LHCN-M2 (cell line): ENCODE measurements at places on chromosomes 4 and X. TPM values are rescaled to one million over a fixed set of nuclear protein-coding genes. Genes with fewer than 3 reads are reported as not detected.
A peak's percentile ranks its signal among the peaks of the same experiment; 100 is the strongest.

DNA sequence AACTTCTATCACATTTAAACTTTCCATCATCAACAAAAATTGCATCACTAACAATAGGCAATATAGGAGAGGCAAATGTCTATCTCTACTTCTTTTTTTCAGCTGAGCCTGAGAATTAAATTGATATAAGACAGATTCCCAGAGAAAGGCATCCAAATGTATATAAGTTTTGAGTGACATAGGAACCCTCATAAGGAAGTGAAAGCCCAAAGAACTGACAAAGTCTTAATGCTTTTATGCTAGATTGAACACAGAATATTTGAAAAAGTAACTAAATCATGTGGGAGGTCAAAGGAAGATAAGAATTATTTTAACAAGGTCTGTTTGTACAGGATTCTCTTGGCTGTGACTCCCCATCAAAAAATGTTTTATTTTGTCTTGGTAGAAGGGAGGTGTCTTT is 714.9 kb downstream of the GRXCR1 start:
- no peak for DNase-seq

- no peak for DNase-seq
Observed at GRCh38 chr4:183905593-183906488, 734 bp downstream of the STOX2 start.

DNA sequence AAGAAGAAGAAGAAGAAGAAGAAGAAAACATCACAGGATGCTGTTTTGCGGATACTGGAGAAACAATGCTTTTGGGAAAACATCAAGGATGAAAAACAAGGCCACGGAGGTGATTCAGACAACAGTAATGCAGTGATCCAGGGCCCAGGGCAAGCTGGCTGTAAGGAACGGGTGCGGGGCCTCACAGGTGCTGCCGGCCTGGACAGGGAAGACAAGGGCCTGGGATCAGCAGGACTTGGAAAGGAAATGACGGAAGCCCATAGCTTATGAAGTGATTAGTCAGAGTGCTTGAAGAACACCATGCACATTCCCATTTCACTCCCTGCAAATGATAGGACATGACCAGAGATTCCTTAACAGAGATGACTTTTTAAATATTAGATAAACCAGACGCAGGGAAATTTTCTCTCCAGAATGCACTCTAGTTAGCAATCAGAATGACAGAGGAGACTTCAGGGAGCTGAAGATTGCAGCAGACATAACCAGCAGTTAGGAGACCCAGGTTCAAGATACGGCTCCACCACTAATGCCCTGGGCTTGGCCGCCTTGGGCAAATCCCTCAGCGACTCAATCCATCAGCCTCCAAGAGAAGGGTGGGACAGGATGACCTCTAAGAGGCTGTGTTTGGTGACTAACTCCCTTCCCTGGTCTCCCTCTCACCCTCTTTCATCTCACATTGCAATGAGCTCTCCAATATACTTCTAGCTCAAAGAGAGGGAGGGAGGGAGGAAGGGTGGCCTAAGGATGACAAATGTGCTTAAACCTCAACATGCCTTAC is 54.1 kb downstream of the APBB2 start:
- peak; percentile 98 for DNase-seq

Gene SLC26A1
- total RNA-seq = not detected in 2 replicates

GRCh38 chrX:136627409-136627808 is 20.5 kb upstream of the CD40LG start:
- DNase-seq = no peak

DNA sequence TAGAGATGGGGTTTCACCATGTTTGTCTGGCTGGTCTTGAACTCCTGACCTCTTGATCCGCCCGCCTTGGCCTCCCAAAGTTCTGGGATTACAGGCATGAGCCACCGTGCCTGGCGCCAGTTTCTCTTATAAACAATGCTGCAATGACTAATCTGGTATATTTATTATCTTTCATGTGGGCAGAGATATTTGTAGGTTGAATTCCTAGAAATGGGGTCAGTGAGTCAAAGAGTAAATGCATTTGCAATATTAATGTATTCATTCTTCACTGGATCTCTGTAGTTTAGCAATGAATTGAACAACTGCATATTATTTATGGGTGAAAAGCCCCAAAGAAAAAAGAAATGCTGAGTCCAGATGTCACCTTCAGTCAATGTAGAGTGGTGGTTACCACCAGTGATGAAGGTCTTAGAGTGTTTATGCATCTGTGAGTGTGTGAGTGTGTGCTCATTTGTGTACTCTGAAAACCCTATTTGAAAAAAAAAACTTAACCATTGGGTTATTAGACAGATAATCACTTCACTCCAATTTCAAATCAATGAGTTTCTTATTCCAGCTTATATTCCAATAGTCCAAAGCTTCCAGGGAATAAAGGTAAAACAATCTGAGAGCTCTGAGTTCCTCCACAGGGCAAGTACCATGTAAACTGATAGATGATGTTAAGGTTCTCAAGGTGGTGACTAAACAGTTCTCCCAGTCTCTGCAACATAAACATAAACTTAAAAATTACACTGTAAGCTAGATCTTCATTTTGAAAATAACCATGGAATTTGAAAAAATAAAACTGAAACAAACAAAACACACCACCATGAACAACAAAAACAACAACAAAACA is 22.6 kb upstream of the CD38 start:
- DNase-seq = peak; percentile 84

- DNase-seq = no peak
Observed at GRCh38 chrX:25851141-25851540, 287.0 kb upstream of the MAGEB18 start.

DNA sequence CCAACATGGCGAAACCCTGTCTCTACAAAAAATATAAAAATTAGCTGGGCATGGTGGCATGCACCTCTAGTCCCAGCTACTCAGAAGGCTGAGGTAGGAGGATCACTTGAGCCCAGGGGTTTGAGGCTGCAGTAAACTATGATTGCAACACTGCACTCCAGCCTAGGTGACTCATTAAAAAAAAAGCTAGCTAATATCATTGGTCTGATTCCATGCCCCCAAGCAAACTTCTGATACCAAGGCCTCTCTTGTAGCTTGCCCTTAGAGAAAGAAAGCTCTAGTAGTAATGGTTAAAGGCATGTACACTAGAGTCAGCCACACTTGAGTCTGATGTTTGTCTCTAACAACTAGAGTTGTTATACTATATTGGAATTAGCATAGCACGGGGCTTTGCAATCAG is 32.6 kb upstream of the PHF8 start:
- DNase-seq = peak; percentile 14

Gene ZMAT1
- total RNA-seq = 0.06 and 0.11 TPM in 2 replicates

- DNase-seq = no peak
Observed at GRCh38 chr4:80578001-80578400, 242.5 kb downstream of the CFAP299 start.

- no peak for DNase-seq
Observed at GRCh38 chr4:164011791-164012190, 517.3 kb downstream of the TMA16 start.

DNA sequence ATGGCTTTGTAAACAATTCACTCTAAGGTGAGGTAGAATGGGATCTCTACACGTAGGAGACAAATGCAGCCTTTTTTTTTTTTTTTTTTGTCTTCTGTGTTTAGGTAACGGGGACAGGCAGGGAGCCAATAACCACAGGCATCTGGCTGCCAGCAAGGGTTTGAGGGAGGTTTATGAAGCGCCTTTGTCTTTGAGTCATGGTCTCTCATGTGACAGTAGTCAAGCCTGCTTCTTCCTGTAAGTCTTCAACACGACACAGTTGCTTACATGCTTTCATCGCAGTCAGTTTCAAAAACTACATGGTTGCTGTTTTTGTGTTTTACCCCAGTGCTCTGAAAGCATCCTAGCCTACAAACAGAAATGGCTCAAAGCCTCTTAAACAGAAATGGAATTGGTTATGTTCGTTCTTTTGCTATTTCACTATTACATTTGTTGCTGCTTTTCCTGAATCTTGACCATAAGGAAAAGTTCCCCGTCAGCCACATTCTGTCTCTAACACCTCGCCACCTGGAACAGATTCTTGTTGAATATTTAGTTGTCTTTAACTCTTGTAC is 127.8 kb upstream of the METTL14 start:
- DNase-seq = peak; percentile 88

Gene GPR50
- not detected in 2 replicates for total RNA-seq

- DNase-seq = no peak
Observed at GRCh38 chrX:138651494-138651893, 60.0 kb downstream of the FGF13 start.

GRCh38 chr4:188783606-188784160 is 644.4 kb downstream of the TRIML1 start:
- no peak for DNase-seq

DNA sequence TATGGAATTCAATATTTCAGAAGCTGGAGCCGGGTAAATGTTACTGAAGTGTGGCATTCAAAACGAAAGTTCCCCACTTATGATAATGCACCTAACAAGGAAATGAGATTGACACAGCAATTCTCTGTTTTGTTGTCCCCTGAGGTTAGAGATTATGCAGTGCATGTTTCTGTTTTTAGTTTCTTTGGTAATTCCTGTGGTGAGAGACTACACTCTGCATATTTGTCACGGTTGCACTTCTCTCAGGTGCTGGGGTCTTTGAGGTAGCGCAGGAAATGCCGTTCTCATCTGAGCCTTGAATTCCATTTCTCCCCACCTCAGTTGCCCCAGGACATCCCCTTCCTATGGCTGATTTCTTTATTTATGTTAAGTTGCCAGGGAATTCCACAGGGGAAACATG is 15.3 kb upstream of the BEND4 start:
- DNase-seq = no peak

Gene RIBC1
- total RNA-seq = 0.13 and 0.40 TPM in 2 replicates

Gene ADH7
- not detected in 2 replicates for total RNA-seq

Gene SHISA3
- not detected in 2 replicates for total RNA-seq

Gene SUPT20HL2
- not detected in 2 replicates for total RNA-seq

Gene POLN
- 1.9 and 2.1 TPM in 2 replicates for total RNA-seq

Gene MSN
- total RNA-seq = 326 and 341 TPM in 2 replicates

DNA sequence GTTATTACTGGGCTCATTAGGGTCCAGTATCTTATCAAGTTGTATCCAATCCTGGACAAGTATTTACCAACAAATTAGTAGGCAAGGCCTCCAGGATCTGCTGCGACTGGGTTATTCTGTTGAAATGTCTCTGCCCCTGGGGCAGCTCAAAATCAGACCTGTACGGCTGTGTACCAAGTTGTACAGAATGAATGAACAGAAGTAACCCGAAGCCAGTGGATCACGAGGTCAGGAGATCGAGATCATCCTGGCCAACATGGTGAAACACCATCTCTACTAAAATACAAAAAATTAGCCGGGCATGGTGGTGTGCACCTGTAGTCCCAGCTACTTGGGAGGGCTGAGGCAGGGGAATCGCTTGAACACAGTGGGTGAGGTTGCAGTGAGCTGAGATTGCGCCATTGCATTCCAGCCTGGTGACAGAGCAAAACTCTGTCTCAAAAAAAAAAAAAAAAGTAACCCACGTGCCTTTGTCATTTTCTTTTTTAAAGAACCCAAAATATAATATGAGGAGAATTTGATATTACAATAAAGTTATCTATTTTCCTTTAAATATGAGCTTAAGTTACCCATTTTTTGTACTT is 127.3 kb downstream of the CBR4 start:
- DNase-seq = peak; percentile 64

Gene SSX4B
- total RNA-seq = not detected in 2 replicates

GRCh38 chrX:109327251-109327650 is 154.6 kb downstream of the GUCY2F start:
- peak; percentile 5 for DNase-seq

Gene TCEAL5
- total RNA-seq = not detected in 2 replicates

GRCh38 chr4:10296730-10297129 is 160.5 kb downstream of the ZNF518B start:
- no peak for DNase-seq

Gene DKC1
- 40.5 and 46.2 TPM in 2 replicates for total RNA-seq

- DNase-seq = peak; percentile 18
Observed at GRCh38 chr4:155377276-155377675, 511 bp upstream of the MAP9 start.

Gene CTAG2
- total RNA-seq = not detected in 2 replicates

DNA sequence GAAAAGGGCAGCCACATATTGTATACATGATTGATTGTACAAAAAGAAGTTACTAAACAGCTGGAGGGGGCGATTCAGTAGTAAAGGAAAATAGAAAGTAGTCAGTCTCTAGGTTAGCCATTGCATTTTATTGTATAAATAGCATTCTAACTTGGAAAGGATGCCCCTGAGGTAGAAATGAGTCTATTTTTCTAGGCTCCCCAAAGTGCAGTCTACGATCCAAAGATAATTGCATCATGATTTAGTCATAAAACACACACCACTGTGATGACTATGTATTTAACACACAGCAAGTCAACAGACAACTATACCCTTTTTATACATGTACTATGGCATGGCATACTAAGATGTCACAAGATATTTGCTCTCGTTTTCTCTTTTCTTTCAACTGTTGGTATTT is 204.9 kb downstream of the APBB2 start:
- peak; percentile 70 for DNase-seq

Gene ITM2A
- total RNA-seq = not detected in 2 replicates

Gene SEPTIN6
- total RNA-seq = 14.4 and 18.6 TPM in 2 replicates

Gene KLKB1
- total RNA-seq = 0.19 TPM in 1 of 2 replicates, not detected in the other

DNA sequence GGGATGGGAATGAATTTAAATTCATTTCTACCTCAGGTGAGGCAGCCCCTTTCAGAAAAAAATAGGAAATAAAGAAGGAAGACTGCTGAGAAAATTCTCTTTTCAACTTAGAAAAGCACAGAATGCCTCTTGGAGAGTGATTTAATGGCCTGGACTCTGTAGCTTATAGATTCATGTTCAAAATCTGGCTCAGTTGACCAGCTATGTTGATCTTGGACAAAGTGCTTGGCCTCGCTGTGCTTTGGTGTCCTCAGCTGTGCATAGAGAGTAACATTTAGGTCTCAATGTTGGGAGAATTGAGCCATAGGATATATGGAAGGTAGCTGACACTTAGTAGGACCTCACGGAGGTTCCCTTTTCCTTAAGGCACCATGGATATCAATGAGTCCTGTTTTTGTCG is 49.7 kb upstream of the SFRP2 start:
- no peak for DNase-seq

Gene SHROOM2
- total RNA-seq = 3.2 and 5.1 TPM in 2 replicates

- no peak for DNase-seq
Observed at GRCh38 chr4:70660106-70660505, 6.2 kb downstream of the JCHAIN start.

Gene CFAP97
- 46.2 and 47.4 TPM in 2 replicates for total RNA-seq

DNA sequence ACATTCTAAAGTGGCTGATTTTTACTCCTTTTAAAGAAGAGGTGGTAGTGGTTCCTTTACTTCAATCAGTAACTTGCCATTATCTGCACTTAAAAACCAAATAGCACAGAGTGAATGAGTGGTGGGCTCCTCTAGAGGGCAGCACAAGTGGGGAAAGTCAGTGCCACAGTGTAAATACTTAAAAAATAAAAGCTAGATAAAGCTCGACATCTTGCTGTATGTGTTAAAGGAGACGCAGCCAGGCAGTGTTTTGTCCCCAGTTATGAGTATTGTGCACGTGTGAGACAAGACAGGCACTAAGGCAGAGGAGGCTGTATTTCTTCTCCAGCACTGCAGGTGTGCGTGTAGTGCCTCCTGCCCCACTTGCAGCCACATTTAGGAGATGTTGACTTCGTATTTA is 24.6 kb downstream of the NAP1L5 start:
- DNase-seq = peak; percentile 56

Gene NRK
- total RNA-seq = not detected in 2 replicates
